ENCODE measurements at places on chromosomes 4 and X.

DNA sequence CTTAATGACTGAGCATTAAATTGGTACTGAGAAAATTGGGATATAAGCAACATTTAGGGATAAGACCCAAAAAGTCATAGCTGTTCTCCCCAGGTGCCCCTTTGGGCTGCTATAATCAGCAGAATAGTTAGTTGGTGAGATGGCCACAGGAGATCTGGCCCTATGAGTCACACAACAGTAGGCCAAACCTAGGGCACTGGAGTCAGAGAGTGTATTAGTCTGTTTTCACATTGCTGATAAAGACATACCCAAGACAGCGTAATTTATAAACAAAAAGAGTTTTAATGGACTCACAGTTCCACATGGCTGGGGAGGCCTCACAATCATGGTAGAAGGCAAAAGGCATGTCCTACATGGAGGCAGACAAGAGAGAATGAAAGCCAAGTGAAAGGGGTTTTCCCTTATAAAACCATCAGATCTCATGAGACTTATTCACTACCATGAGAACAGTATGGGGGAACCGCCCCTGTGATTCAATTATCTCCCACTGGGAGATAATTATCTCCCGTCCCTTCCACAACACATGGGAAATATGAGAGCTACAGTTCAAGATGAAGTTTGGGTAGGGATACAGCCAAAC is 338.3 kb upstream of the NR3C2 start:
- no peak for DNase-seq

- DNase-seq: no peak
These were observed 48.5 kb upstream of the PRSS48 start for GRCh38 chr4:151228189-151229119.

DNA sequence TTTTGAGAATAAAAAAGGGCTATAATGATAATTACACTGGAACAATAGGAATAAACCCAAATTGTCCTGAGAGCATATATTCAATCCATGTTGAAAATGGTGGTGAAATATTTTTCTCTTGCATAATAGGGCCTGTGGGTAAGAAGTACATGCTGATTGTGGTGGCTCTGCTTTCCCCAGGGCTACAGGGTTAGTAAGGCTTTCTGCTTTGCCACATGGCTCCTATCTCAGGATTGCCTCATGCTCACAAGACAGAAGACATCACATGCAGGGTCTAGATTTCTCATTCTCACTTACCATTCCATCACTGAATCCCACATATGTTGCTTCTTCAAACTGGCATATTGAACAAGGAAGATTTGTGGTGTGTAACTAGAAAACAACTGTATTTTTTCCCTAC is 12.4 kb upstream of the VEGFC start:
- no peak for DNase-seq

GRCh38 chrX:70196961-70197720 is 19.9 kb downstream of the DGAT2L6 start:
- peak; percentile 43 for DNase-seq

- no peak for DNase-seq
These were observed 18.5 kb upstream of the HOPX start for GRCh38 chr4:56699537-56700105.

DNA sequence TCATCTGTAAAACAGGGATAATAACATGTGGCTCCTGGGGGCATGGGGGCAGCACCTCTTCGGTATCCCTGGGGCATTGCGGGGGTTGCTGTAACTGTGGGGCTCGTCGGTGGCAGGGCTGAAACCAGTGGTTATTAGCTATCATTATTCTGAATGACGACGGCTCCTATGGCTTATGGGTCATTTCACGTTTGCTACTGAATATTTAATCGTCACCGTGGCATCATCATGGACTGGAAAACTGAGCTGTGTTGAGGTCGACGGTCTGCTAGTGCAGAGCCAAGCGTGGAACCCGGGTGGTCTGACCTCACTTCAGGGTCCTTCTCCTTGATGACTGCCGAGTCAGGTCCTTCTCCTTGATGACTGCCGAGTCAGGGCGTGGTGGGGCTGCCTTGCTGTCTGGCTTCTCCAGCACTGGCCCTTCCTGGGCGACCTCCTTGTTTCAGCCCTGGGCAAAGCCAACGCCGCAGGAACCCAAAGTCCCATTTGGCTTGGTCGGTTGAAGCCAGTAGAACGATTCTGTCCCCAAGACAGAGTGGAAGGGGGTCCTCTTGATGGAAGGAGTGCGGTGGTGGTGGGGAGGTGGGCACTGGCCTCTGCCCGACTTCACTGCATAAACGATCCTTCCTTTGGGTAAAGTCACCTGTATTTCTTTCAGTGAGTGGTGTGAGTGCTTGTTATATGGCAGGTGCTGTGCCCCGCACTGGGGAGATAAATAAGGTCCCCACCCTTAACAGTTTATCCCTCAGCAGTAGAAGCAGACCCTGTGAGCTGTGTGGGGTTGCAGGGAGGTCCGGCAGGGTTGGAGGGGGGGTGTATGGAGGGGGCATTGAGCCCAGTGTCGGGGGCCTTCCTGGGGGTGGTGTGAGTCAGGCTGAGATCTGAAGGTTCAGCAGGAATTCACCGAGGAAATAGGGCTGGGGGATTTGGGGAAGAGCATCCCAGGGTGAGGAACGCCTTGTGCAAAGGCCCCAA is 40.8 kb downstream of the PSAPL1 start:
- no peak for DNase-seq

- no peak for DNase-seq
These were observed 118.8 kb downstream of the PDLIM5 start for GRCh38 chr4:94570558-94570957.

DNA sequence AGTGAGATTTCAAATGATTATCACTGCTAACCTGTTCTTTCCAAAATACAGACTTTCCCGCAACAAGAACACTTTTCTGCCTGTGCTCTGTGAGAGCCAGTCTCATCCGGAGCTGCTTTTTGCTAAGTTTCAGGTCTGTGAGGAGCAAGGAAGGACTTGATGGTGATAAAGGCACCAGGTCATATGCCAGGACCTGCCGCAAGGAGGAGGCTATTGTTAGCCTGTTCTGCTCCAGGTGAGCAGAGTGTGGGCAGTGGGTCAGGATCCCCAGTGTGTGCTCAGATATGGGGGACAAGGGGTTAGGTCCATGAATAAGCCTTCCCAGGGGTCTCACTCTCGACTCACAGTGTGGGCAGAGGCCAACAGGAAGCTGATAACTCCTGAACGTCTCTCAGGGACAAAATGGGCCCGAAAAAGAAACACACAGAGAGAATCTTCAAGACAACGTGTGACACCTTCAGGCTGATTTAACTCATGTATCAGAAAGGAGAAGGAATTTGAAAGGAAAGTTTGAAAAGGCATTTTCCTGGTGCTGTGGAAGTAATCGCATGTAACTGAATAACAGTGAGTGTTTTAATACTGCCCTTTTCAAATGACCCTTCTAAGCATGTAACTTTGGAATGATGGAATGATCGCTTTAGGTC is 57.7 kb upstream of the PDLIM3 start:
- DNase-seq: no peak

GRCh38 chr4:83885256-83886182 is 349.6 kb downstream of the GPAT3 start:
- no peak for DNase-seq

- no peak for DNase-seq
These were observed 30.4 kb downstream of the PGRMC1 start for GRCh38 chrX:119266364-119266995.

GRCh38 chr4:46196086-46196485 is 72.2 kb upstream of the GABRG1 start:
- no peak for DNase-seq

GRCh38 chr4:125725957-125726525 is 411.3 kb downstream of the FAT4 start:
- DNase-seq: no peak

DNA sequence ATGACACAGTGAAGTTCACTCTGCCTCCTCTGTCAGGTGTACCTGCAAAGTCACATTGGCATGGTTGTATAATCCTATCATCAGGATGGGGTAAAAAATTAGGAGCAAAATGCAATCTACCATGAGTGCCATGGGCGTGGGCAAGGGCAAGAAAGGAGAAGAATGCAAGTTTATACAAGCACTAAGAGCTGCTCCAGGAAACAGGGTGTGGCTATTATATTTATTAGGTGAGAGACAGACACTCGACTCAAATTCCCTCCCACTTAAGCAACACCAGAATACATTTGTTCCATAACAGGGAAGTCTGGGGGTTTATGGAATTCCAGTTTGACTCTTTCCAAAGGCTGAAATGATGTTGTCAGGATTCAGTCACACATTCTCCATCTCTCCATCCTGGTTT is 378.8 kb downstream of the BCOR start:
- DNase-seq: no peak

- DNase-seq: no peak
These were observed 196.8 kb upstream of the ANXA3 start for GRCh38 chr4:78354782-78355181.
